ENCODE measurements at places on chromosomes 7 and 10.

DNA sequence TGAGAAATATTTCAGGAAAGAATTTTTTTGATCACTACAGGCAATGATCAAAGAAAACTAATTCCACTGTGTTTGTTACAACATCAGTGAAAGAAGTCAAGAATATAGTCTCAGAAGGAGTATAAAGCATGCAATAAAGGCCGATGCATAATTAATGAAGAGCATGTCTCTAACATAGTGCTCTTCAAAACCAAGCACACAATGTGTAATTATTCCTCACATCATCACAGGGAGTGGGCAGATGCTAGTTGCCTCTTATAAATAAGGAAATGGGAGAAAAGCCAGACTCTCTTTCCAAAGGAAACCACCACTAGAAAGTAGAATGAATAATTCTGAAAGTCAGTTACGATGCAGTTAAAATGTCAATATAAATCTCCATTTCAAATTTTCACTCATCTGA is 220.1 kb downstream of the TEX36 start:
- no peak for DNase-seq

DNA sequence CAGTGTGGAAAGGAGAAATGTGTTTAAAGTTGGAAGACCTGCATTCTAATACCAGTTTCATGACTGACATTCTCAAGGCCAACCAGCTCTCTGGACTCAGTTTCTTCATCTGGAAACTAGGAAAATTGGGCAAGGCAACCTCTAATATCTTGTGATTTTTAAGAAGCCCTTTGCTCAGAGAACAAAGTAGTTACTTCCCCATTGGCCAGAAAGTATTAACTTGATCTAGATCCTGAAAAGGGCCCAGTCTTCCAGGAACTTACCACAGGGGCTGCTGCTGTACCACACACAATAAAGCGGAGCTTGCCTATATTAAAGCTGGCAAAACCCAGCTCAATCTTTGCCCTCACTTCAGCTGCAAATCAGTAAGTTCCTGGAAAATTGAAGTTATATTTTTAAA is 155.6 kb upstream of the ADO start:
- no peak for DNase-seq

GRCh38 chr7:151803841-151804240 is 73.1 kb downstream of the PRKAG2 start:
- no peak for DNase-seq

DNA sequence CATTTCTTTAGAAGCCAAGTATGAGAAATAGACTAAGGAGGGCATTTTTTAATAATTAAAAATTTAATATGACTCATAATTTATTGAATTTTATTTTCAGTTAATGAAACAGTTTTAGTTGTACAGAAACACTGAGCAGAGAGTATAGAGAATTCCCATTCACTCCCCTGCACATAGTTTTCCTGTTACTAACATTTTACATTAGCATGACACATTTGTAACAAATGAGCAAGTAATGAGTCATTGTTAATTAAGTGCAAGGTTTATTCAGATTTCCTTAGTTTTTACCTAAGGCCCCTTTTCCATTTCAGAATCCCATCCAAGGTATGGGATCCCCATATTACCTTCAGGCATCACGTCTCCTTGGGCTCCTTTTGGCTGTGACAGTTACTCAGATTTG is 271.5 kb upstream of the FZD8 start:
- DNase-seq = no peak

GRCh38 chr7:106462365-106462859 is 177.6 kb upstream of the NAMPT start:
- DNase-seq = no peak

GRCh38 chr7:69640216-69640615 is 41.9 kb downstream of the AUTS2 start:
- DNase-seq = no peak

- DNase-seq = no peak
Observed at GRCh38 chr10:27153845-27154193, 365 bp downstream of the YME1L1 start.

- no peak for DNase-seq
Observed at GRCh38 chr7:44449584-44449928, 40.9 kb downstream of the NUDCD3 start.

DNA sequence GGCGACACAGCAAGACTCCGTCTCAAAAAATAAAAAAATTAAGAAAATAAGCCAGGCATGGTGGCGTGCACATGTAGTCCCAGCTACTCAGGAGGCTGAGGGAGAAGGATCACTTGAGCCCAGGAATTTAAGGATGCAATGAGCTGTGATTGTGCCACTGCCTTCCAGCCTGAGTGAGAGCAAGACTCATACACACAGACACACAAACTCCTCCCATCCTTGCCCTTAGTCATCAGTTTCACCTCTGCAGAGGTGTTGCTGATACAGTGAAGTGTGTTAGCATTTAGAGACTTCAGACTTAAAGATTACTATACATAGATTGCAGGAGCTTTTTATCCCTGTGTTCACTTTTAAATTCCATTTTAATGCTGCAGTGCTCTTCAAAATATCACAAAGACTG is 5.5 kb upstream of the H2AZ2 start:
- DNase-seq = no peak

DNA sequence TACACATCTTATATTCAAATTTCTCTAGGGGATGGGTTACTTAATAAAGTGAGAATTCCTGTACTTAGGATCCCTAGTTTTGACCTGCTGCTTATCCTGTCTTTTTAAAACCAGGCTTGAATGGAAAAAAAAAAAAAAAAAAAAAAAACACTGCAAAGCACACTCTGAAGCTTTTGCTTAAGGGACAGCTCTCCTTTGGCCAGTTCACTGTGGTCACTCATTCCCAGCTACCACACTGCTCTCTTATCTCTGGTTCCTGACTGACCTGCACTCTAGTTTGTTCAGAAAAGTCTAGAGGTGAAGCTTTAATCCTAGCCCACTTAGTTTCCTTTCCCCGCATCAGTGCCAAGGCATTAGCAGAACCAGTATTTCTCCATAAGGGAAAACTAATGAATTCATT is 82.4 kb downstream of the CADPS2 start:
- DNase-seq = no peak

- no peak for DNase-seq
Observed at GRCh38 chr7:74606909-74607510, 50.5 kb upstream of the GTF2I start.

DNA sequence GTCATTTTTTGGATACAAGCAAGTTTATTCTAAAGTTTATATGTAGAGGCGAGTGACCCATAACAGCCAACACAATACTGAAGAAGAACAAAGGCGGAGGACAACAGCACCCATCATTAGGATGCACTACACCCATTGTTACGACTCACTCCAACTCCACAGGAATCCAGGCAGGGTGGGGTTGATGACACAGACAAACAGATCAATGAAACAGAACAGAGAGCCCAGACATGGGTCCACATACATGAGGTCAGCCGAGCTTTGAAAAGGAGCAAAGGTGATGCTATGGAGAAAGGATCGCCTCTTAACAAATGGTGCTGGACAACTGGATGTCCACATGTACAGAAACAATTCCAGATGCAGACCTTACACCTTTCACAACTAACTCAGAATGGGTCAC is 426.4 kb downstream of the PTPRN2 start:
- no peak for DNase-seq

DNA sequence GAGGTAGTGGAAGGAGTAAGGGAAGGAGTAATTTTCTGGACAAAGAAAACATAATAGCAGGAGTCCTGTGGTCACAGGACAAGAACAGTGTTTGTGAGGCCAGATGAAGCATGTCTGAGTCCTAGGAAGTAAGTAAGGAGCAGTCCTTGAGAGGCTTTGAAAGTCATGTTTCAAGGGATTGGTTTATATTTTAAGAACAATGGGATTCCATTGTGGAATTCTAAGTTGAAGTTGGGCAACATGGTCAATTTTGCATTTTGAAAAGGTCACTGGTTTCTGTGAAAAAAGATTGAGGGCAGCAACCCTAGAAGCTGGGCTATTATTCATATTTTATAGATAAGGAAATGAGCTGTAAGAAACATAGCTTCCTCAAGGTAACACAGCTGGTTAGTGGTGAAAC is 10.8 kb upstream of the SLC25A28 start:
- no peak for DNase-seq

DNA sequence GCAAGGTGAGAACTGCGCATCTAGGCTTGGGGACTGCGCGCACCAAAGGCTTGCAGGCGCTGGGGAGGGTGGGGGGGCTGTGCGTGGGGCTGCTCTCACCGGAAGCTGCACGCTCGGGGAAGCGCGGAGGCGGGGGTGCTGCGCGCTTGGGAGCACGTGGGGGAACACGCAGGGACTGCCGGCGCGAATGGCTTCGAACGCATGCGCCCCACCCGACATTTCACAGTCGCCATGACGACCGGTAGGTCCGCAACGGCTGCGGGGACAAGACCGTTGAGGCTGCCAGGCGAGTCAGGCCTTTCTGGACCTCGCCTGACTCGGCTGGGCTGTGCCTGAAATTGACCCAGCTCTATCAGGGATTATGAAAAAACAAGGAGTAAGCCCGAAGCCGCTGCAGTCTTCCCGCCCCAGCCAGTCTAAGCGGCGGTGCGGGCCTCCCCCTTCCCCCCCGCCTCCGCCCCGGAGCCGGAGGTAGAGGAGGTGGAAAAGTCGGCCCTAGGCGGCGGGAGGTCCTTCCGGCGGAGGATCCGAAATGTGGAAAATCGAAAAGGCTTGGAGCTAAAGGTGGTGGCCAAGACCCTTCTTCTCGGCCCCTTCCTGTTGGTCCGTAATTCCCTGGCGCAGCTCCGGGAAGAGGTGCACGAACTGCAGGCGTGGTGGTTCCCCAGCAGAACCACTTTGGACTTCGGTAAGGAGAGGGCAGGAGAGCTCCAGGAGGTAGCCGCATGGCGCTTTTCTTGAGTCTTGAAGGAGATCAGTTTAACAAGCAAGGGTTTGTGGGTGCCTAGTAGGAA is 34.9 kb upstream of the STEAP1 start:
- DNase-seq = no peak

GRCh38 chr10:44697116-44697515 is 214.0 kb upstream of the TMEM72 start:
- no peak for DNase-seq

Measured in activated gamma-delta T cell treated with Interleukin-2 at 50 U/mL for 16 hours (primary cell).